ENCODE measurements at places on chromosomes 7 and 10.

DNA sequence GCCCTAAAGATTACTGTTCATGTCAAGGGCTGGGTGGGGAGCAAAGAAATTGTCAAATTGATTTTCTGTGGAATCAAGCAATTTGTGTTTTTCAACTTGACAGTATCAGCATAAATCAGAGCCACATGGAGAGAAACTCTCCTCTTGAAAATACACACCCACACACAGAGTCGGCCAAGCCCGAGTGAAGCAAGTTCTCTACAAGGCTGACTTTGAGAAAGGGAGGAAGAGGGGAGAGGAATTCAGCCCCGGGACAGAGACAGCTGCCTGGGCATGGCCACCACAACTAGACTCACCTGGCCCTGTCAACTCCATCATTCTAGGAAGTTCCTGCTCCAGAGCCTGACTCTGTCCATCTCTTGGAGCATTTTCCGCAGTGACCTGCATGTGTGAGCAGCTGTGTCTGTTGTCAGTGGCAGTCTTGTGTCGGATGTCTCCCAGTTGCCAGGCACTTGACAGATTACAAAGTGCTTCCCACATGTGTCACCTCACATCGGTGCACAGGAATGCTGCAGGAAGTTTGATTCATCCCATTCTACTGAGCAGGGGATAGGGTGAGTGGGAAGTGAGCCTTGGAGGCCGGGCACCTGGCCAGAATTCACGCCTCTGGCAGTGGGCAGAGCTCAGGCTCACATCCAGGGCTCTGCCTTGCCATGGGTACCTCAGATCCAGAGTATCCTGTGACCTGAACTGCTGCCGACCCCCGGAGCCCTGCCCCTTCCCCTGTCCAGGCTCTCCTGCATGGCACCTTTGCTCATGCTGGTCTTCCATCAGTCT lies 37.9 kb downstream of the ADAM12 start:
- DNase-seq, result no peak

- no peak for DNase-seq
These were observed 10.5 kb upstream of the SRPK2 start for GRCh38 chr7:105399043-105399725.

DNA sequence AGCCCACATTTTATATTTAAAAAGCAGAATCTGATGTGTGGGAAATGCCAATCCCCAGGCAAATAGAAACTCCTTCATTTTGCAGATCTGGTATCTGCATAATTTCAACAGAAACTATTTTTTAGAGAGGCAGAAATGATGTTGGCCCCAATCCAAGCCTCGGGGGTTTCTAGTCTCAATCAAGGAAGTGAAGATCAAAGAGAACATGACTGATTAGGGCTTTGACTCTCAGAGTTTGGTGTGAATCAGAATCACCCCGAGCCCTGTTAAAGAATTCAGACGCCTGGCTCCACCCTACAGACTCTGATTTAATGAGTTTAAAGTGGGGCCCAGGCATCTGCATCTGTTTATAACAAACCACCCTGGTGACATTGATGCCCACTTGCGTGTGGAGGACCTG lies 36.7 kb upstream of the UBE2H start:
- DNase-seq, result no peak

DNA sequence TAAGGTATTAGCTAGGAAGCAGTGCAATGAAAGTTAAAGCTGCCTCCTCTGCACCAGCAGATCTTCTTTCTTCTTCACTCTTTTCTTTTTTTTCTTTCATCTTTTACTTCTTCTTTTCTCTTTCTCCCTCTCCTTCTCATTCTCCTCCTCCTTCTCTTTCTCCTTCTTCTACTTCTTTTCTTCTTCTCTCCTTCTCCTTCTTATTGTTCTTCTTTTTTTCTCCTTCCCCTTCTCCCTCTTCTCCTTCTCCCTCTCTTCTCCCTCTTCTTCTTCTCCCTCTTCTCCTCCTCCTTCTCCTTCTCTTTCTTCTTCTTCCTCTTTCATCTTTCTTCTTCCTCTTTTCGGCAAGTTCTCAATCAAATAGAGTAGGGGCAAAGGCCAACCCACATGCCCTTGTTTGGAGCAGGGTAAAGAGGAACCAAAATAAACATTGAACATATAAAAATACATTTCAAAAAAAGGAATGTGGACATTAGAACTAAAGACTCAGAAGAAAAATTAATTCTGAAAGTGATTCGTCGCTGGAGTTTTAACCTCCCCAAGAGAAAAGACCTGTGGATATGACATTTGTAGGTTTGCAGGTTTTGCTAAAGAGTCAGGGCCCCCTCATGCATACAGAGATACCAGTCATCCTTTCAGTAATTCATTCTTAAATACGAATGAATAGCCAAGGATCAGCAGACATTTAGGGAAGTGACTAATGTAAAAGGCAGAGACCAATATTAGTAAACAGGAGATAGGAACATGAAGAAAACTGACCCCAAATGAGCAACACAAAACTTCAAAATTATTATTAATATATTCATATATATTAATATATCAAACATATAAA lies 93.0 kb upstream of the RSU1 start:
- no peak for DNase-seq

DNA sequence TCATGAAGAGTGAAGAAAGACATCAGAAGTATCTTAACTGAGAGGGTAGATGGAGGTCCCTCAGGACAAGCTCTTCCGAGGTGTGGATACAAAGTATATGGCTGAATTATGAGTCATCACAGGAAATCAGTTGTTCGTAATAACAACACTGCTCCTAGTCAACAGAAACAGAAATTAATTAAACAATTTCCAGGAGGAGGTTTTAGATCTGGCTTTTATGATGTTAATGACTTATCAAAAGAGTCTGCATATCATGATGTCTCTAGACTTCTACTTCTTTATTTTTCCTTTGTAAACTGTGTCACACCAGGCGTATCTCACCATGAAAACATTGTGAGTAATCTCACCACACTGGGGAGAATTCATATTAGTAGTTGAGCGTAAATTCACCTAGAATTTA lies 31.2 kb downstream of the OSBPL3 start:
- no peak for DNase-seq

Data from left colon (tissue), 2 donors.